ENCODE measurements at places on chromosomes 5 and 9. TPM values are rescaled to one million over a fixed set of nuclear protein-coding genes. Genes with fewer than 3 reads are reported as not detected.

The CFAP157 gene
- polyA plus RNA-seq: 0.04 TPM

The PCDHGB3 gene
- 0.16 TPM for polyA plus RNA-seq

DNA sequence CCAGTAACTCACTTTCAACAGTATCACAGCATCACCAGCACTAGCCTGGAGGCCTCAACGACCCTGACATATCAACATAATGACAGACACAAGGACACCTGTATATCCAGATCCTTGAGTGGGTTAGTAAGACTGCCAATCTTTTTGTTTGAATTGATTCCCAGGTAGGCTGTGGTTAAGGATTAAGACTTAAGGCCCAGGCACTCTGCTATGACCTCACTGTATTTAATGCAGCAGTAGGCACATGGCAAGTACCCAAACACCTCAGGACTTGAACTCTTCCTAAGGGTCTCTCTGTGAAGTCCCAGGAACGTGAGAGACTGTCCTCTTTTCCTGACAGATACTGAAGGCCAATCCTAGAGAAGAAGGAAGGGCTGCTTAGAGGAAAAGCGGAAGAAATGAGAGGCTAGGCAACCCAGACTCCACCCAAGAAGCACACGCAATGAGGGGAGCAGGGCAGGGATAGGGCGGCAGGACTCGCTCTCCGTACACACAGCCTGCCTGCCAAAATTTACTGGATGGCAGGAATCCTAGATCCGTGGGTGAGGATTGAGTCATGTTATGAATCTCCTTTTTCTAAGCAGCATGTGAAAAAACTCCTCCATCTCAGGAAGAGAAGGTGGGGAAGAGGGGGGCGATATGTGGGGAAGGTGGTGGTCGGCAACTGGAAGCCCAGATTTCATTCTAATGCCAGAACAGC, 93.4 kb downstream of the SIL1 start:
- DNase-seq: no peak

- DNase-seq: no peak
These were observed 164.5 kb upstream of the RGS7BP start for GRCh38 chr5:64341340-64341739.

DNA sequence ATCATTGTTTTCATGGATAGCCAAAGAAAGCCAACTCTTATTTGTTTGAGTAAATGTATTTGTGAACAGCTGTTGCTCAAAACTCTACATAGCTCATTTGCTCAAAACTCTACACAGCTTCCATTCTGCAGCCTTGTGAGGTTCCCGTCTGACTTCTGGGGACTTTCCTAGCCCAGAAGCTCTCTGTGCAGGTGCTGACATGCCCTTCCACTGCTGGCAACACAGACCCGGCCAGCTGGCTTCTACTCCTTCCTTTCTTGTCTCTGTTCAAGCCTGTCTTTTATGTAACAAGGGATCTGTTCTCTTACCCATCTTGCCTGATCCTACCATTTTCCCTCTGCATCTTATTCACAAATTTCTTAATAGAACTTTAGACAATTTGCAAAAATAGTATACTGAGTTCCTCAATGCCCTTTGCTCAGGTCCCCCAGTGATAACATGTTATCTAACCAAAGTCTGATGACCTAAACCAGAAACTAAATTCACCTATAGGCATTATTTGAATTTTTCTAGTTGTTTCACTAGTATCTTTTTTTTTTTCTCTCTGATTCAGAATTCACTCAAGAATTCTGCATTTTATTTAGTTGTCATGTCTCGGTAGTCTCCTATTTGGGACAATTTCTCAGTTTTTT, 556.5 kb upstream of the SEMA6A start:
- no peak for DNase-seq

The FOXD4L3 gene
- 0.06 TPM for polyA plus RNA-seq

DNA sequence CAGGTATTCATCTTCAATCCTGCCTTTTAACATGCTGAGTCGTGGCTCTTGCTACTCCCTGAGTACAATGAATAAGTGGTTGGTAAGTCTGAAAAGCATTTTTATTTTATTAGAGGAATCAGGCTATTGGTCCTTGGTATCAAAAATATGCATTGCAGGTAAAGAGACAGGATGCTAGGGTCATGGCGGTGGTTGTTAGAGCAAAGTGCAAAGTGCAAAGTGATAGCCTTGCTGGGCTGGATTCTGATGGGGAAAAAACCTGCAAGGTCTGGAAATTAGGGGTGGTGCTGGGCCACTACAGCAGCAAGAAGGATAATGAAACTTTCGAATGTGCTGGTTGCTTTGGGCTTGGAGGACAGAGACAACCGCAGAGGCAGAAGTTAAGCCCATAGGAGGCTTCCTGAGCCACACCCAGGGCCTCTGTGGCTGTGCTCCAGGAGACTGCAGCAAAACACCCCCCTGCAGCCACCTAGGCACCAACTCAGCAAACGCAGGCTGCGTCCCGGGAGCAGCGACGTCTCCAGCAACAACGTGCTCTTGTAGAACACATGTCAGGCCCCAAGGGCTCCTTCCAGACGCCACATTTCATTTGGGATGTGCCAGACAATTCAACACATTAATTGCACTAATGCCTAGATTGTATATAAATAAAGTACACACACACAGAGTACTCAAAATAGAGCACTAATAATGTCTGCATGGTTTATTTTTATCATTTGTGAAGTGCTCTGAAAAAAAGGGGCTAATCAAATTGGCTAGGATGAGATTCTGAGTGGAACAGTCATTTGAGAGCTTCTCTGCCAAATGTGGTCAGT, 149.8 kb upstream of the RAPGEF1 start:
- DNase-seq: no peak

The SPARC gene
- polyA plus RNA-seq: 45.7 TPM

- no peak for DNase-seq
These were observed 133.1 kb upstream of the FAM174A start for GRCh38 chr5:100402071-100402470.

- no peak for DNase-seq
These were observed 113.9 kb downstream of the DAB2IP start for GRCh38 chr9:121765021-121765950.

The PCDHGB6 gene
- polyA plus RNA-seq: 0.09 TPM

- DNase-seq: peak; percentile 93
These were observed 89.7 kb upstream of the ADRA1B start for GRCh38 chr5:159826351-159827214.

- no peak for DNase-seq
These were observed 136.6 kb upstream of the GPR151 start for GRCh38 chr5:146652547-146652946.

GRCh38 chr5:83109380-83109779, 32.0 kb downstream of the XRCC4 start:
- DNase-seq: no peak

- no peak for DNase-seq
These were observed 203.4 kb upstream of the NMUR2 start for GRCh38 chr5:152608458-152608857.

DNA sequence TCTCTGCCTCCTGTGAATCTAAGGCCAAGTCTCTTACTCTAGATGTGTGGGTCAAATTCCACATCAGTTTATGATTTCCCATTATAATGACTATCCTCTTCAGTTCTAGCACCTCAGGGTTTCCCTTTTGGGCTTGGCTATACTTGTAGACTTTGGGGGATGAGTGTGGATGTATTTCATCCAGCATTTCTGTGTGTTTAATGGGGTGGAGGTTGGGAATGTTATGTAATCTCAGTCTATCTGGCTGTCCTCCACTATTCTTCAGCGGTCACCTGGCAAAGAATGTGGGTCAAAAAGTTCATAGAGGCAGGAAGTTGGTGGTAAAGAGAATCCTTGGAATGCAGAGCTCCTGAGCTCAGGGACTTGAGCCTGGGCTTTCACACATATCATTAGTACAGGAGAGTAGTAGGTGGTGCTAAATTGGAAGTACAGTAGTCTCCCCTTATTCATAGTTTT, 64.9 kb downstream of the CFAP95 start:
- DNase-seq: peak; percentile 18

DNA sequence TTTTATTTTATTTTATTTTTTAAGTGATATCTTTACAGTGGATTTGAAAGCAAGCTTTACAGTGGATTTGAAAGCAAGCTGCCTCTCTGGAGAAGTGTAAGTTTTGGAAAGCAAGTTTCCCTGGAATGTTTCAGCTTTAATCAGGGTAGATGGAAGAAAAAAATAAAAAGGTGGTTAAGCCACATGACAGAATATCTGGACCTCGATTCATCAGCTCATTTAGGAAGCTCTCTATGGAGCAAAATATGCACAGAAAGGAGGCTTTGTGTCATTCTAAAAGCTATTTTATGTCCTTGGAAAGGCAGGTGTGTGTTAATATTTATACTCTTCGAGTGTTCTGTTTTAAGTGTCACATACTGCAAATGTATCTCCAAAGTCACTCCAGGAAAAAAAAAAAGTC, 409.2 kb upstream of the KLF4 start:
- no peak for DNase-seq

The THBS4 gene
- polyA plus RNA-seq: 0.54 TPM

The PCDHA13 gene
- not detected for polyA plus RNA-seq

The PCDHA5 gene
- polyA plus RNA-seq: 0.78 TPM

DNA sequence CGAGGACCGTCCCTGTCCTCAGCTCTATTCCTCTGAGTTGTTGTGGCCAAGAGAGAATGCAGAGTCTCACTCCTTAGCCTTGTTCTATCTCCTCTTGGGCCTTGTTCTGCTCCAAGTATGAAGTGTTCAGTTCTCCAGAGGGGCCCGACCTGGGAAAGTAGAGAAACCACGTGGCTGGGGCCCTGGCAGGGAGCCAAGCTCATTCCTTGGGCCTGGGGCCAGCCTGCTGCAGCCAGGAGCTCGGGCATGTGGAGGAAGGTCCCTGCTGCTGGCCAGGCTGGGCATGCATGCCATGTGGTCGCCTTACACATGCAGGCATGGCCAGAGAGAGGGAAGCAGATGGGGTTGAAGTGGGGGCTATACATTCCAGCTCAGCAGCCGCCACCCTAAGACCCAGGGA, 60.7 kb downstream of the COL27A1 start:
- no peak for DNase-seq

DNA sequence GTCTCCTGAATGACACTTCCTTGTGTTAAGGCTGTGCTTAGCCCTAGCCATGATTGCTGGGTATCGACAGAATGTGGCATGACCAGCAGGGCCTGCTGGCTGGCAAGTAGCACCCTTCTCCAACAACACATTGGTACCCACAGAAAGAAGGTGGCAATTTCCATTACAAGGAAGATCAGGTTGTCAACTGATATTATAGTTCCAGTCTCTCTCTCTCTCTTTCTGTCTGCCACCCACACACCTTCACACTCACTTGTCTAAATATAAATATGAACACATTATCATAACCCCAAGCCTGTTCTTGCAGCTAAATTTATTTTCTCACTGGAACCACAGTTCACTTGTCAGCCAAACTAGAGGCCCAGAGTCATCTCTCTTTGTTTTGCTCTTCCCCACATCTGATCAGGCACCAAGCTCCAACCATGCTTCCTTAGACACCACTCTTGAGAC, 408.1 kb upstream of the PIK3R1 start:
- no peak for DNase-seq

GRCh38 chr9:107983762-107984161, 494.2 kb upstream of the KLF4 start:
- DNase-seq: no peak

GRCh38 chr9:70590315-70590677, 175.8 kb upstream of the KLF9 start:
- no peak for DNase-seq

- DNase-seq: no peak
These were observed 40.5 kb downstream of the SEMA4D start for GRCh38 chr9:89457376-89457855.

DNA sequence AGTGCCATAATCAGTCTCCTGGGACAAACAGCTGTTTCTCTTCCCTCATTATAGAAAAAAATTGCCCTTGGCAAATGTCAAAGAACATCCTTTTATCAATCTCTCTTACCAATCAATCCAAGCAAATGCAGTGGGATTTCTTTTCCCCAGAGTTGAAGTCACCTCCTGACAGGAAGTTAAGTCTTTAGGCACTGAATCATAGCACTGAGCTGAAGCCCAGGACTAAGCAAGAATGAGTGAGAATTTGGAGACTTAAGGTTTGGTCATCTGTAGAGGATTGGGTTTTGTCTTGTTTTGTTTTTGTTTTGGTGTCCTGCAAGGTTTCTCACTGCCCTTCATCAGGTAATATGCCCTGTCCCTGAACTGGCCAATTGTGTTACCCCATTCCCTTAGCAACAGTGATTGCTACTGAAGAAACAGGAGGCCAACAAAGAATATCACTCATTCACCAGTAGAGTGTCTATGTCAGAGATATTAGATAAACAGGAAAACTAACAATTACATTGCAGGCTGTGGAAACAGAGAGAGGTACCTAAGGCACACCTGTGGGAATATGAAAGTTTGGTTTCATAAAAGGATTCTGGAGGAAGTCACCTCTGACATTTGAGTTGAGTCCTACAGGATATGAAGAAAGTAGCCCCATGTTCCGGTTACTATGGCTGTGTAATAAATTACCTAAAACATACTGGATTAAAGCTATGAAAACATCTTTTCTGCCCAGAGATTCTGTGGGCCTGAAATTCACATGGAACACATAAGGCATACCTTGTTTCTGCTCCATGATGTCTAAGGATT, 4.5 kb upstream of the FXN start:
- DNase-seq: no peak

The FCHO2 gene
- 9.6 TPM for polyA plus RNA-seq

DNA sequence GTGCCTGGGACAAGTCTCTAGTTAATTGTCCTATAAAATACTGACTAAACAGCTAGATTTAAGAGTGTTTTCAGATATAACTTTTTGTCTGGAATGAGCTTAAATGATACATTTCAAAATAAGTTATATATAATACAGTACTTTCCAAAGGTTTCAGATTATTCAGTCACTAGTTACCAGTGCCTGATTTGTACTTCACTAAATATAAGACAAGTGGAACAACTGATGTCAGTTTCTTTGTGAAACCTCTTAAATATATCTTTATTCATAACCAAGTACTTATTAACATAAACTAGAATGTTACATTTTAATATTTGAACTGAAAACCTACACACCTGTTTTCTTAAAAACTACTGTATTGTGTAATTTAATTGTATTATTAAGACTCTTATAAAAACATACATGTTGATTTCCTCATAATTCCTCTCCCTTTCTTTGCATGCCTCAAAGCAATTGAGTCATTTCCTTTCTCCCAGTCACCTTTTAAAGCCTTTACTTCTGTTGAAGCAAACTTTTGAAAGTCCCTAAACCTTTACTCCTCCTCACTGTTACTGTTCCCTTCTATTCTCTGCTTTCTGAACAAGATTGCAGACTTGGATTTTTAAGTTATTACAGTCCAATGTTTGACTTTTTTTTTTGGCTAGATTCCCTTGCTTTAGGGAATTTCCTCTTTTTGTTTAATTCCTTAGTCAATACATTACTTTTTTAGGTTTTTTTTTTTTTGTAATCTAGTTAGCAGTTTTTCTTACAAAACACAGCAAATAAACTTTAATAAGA, 8.7 kb upstream of the SEMA6A start:
- DNase-seq: no peak

Measured in A549 (cell line).